IgD-negative memory B cell (primary cell): ENCODE measurements at places on chromosomes 16 and 17. TPM values are rescaled to one million over a fixed set of nuclear protein-coding genes. Genes with fewer than 3 reads are reported as not detected.

CETP gene
- polyA plus RNA-seq: 0.79 TPM

ATMIN gene
- 19.5 TPM for polyA plus RNA-seq

KRTAP9-8 gene
- polyA plus RNA-seq: not detected

KRTAP2-2 gene
- polyA plus RNA-seq: not detected

SEZ6L2 gene
- not detected for polyA plus RNA-seq

MYH8 gene
- polyA plus RNA-seq: not detected

CCDC200 gene
- 3.0 TPM for polyA plus RNA-seq

DYNC1LI2 gene
- polyA plus RNA-seq: 29.4 TPM

TEKT1 gene
- not detected for polyA plus RNA-seq

HIRIP3 gene
- polyA plus RNA-seq: 21.0 TPM
